ENCODE measurements at places on chromosomes 5 and 9.
A peak's percentile ranks its signal among the peaks of the same experiment; 100 is the strongest.

GRCh38 chr5:13316176-13316575, 628.3 kb downstream of the DNAH5 start:
- DNase-seq = no peak
- no peaks in the 10 kb centered on the region for H3K4me1 ChIP-seq
- H3K4me3 ChIP-seq = no peak overlapping the region

DNA sequence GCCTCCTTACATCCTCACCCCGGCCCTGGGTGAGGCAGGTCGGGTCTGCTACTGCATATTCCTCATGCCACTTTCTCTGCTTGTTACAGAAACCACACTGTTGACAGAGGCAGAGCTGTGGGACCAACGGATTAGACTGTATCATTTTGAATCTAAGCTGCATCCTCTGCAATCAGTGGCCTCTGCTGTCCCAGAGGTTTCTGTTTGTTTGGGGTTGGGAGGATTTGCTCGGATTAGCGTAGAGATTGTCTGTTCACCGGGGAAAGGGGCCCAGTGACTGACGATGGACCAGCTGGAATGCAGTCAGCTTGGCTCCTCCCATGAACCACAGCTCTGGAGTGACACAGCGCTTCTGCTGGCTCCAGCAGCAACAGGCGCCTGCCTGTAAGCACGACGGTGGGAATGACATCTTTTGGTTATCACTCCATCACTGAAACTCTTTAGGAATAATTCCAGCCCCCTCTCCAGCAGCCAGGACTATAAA, 37.3 kb upstream of the ADRA1B start:
- H3K36me3 ChIP-seq = no peaks in the 10 kb centered on the region
- H3K4me1 ChIP-seq = peaks cover 31% of the 10 kb centered on the region
- H3K27ac ChIP-seq = peak overlapping the region; percentile 79
- no peak overlapping the region for H3K4me3 ChIP-seq

DNA sequence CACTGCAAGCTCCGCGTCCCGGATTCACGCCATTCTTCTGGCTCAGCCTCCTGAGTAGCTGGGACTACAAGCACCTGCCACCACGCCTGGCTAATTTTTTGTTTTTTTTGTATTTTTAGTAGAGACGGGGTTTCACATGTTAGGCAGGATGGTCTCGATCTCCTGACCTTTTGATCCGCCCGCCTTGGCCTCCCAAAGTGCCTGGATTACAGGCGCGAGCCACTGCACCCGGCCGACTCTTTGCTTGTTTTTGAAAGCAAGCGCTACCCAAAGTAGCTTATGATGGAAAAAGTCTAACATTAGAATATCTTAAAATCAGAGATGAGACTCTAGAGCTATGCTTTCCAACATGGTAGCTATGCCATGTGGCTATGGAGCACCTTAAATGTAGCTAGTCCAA, 585.5 kb upstream of the ITGA1 start:
- no peak for DNase-seq
- no peaks in the 10 kb centered on the region for H3K4me1 ChIP-seq
- H3K27me3 ChIP-seq = no peaks in the 10 kb centered on the region
- no peak overlapping the region for H3K27ac ChIP-seq

GRCh38 chr5:77419644-77420582, 72.2 kb downstream of the WDR41 start:
- H3K36me3 ChIP-seq = no peaks in the 10 kb centered on the region
- H3K27ac ChIP-seq = no peak overlapping the region
- no peak overlapping the region for H3K4me3 ChIP-seq
- H3K27me3 ChIP-seq = no peaks in the 10 kb centered on the region
- H3K4me1 ChIP-seq = peaks cover 8% of the 10 kb centered on the region
- no peak for DNase-seq

- no peak for DNase-seq
- H3K4me3 ChIP-seq = no peak overlapping the region
- no peaks in the 10 kb centered on the region for H3K36me3 ChIP-seq
- no peak overlapping the region for H3K27ac ChIP-seq
These were observed 63.3 kb upstream of the GRAMD2B start for GRCh38 chr5:126359884-126360283.

DNA sequence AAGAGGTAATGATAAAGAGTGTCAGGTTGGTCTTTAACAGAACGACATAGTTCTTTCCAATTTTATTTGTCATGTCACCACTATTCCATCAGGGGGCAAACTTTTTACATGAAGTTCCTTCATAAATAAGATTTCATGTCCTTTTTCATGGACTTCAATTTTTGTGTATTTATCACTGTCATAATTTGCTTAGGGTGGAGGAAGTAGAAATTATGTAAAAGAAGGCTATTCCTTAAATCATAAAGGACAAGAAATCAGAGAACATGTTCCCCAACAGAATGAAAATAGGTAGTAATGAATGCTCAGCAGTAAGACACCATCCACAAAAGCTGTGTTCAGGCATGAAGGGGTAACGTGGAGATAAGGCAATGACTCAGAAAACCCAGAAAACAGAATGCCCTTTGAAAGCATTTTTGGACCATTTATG, 72.7 kb downstream of the ZFAND5 start:
- DNase-seq = no peak
- peak overlapping the region; percentile 60 for H3K27ac ChIP-seq
- H3K36me3 ChIP-seq = no peaks in the 10 kb centered on the region
- no peaks in the 10 kb centered on the region for H3K27me3 ChIP-seq

DNA sequence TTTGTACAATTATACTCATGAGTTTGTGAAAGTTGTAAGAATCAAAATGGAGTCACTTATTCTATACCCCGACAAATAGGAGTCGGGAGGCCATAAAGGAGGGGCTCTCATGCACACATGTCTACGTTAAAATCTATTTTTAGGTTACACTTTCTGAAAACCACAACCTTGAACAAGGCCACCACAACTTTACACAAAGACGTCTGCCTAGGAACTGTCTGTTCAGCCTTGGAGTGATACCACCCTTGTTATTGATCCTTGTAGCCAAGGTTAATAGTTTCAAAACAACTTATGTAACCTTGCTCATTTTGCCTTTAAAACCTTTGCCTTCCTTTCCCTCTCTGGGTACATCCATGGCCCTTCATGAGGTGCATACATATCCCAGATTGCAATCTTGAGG, 4.1 kb upstream of the NDFIP1 start:
- H3K27ac ChIP-seq = no peak overlapping the region
- H3K36me3 ChIP-seq = no peaks in the 10 kb centered on the region
- H3K27me3 ChIP-seq = no peaks in the 10 kb centered on the region
- H3K4me1 ChIP-seq = peaks cover 5% of the 10 kb centered on the region

GRCh38 chr5:42583322-42583721, 160.1 kb downstream of the GHR start:
- H3K4me1 ChIP-seq = peaks cover 4% of the 10 kb centered on the region
- H3K4me3 ChIP-seq = no peak overlapping the region
- no peak for DNase-seq
- H3K27ac ChIP-seq = no peak overlapping the region

Measured in lower lobe of right lung (tissue), 2 donors.